ENCODE measurements at places on chromosomes 2 and 18. TPM values are rescaled to one million over a fixed set of nuclear protein-coding genes. Genes with fewer than 3 reads are reported as not detected.

DNA sequence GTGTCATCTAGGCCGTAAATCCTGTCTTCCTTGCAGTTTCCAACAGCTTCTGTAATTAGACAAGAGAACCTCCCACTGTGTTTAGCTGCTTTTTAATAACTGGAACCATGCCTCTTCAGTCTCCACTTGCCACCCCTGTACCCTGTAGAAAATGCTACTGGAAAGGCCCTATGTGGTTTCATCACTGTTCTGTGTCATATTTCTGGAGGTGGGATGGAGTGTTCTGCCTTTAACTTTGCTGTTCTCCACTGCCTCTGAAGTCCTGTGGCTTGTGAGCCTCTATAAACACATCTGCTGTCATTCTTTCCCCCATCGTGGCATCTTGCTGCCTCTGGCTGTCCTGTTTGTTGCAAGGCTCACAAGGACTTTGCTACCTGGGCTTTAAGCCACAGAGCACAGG is 17.9 kb downstream of the MGAT5 start:
- peaks cover 11% of the 10 kb centered on the region for H3K36me3 ChIP-seq
- no peaks in the 10 kb centered on the region for H3K27me3 ChIP-seq
- DNase-seq, result no peak
- H3K4me1 ChIP-seq, result peaks cover 16% of the 10 kb centered on the region
- H3K27ac ChIP-seq, result no peak overlapping the region
- no peak overlapping the region for H3K4me3 ChIP-seq

DNA sequence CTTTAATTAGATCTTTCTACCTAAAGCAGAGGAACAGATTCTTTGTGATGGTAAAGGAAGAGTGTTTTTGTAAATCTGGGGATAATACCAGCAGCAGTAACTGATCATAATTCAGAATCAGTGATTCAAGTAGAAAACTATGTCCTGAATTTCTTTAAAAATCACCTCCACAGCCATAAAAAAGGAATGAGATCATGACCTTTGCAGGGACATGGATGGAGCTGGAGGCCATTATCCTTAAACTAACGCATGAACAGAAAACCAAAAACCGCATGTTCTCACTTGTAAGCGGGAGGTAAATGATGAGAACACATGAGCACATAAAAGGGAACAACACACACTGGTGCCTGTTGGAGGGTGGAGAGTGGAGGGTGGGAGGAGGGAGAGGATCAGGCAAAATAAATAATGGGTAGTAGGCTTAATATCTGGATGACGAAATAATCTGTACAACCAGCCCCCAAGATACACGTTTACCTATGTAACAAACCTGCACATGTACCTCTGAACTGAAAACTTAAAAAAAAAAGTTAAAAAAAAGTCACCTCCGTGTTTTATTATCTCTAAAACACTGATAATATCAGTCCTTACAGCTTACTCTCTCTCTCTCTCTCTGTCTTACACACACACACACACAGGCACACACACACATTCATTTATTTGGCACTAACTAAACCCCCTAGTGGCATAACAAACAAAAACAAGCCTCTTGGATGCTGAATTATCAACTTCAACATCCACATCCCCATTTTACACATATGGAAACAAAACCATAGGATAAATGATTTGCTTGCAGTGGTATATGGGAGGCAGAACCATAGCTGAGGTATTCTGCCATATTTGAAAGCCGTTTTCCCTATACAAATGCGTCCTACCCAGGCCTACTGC is 1.4 kb downstream of the TM4SF20 start:
- no peak overlapping the region for H3K4me3 ChIP-seq
- H3K36me3 ChIP-seq, result no peaks in the 10 kb centered on the region
- DNase-seq, result no peak
- H3K27me3 ChIP-seq, result peaks cover 6% of the 10 kb centered on the region
- no peak overlapping the region for H3K27ac ChIP-seq

DNA sequence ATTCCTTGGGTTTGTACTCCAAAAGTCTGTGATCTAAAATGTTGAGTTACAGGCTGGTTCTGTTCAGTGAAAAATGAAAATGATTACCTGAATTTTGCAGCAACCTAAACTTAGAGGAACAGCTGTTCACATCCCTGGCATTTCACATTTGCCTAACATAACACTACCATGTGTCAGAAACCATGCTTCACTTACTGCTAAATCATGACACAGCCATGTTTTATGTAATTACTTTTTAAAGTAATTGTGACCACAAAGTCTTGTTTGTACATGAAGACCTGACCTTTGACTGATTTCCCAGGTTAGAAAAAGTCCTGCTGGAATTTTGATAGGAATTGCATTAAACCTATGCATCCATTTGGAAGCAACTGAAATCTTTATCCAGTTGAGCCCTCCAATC is 79.1 kb downstream of the FAM168B start:
- no peak for DNase-seq
- peaks cover 3% of the 10 kb centered on the region for H3K27me3 ChIP-seq
- no peak overlapping the region for H3K27ac ChIP-seq
- H3K36me3 ChIP-seq, result no peaks in the 10 kb centered on the region
- no peak overlapping the region for H3K4me3 ChIP-seq

- peaks cover 91% of the 10 kb centered on the region for H3K27me3 ChIP-seq
- H3K4me1 ChIP-seq, result peaks cover 26% of the 10 kb centered on the region
- DNase-seq, result peak; percentile 92
- H3K27ac ChIP-seq, result no peak overlapping the region
- H3K36me3 ChIP-seq, result no peaks in the 10 kb centered on the region
Observed at GRCh38 chr18:45837283-45838070, 12.0 kb downstream of the SIGLEC15 start.

DNA sequence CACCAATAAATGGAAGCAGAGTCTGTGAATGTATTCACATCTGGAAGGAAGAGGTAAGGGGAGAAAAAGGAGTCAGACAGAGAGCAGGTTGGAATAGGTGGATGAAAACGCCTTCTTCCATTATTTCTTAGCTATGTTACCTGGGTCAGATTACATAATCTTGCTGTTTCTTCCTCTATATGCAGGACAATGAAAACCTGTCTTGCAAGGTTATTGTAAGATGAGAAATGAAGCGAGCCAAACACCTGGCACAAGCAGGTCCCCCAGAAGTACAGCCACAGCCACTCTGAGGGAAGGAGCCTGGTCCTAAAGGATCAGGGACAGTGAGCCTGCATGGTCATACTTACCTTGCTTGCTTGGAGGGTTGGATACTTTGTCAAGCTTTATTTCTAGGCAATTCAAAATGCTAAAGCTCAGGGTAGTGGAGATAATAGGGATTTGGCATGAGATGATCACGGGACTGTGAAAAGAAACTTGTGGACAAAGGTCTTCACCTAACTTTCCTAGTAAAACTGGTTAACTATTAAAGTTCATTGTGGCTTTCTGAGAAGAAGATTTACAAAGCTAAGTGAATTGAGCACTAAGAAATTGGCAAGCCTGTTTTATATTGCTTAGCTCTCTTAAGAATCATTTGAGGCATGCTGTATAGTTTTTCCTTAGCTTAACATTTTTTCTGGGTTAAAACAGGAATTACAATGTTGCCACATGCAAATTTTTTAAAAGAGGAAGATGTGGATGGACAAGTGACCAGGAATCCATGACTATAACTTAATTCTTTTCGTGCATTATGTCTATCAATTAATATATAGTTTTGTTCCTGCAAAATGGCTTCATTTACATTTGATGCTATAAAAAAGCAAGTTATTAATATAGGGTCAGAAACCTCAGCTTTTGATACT is 15.7 kb upstream of the PLA2R1 start:
- H3K36me3 ChIP-seq, result no peaks in the 10 kb centered on the region
- no peaks in the 10 kb centered on the region for H3K27me3 ChIP-seq
- no peak overlapping the region for H3K27ac ChIP-seq
- DNase-seq, result no peak
- H3K4me1 ChIP-seq, result no peaks in the 10 kb centered on the region

The DNAJC5G gene
- 0.42 TPM for total RNA-seq

GRCh38 chr2:15677141-15677843 is 85.6 kb downstream of the DDX1 start:
- no peaks in the 10 kb centered on the region for H3K36me3 ChIP-seq
- no peak overlapping the region for H3K4me3 ChIP-seq
- peaks cover 5% of the 10 kb centered on the region for H3K4me1 ChIP-seq
- no peaks in the 10 kb centered on the region for H3K27me3 ChIP-seq
- H3K27ac ChIP-seq, result no peak overlapping the region

DNA sequence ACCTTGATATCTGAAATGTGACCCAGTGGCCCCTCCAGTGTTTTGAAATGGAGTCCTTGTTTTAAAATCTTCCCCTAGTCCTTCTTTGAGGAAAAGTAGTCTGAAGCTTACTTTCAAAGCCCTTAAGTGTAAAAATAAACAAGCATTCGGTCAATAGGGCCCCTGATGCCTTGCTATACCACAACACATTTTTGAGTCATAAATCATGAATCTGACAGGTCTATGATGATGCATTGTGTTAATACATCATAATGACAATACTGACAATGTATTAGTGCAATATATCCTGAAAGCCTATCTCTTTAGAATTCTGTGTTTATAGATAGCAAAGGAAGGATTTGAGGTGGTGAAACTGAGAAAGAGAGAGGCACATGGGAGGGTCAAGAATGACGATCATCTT is 464.2 kb downstream of the MEIS1 start:
- H3K4me1 ChIP-seq, result peaks cover 22% of the 10 kb centered on the region
- DNase-seq, result no peak
- no peaks in the 10 kb centered on the region for H3K36me3 ChIP-seq
- no peak overlapping the region for H3K4me3 ChIP-seq
- H3K27ac ChIP-seq, result no peak overlapping the region

GRCh38 chr18:55346961-55347740 is 240.8 kb downstream of the TCF4 start:
- H3K36me3 ChIP-seq, result no peaks in the 10 kb centered on the region
- peaks cover 10% of the 10 kb centered on the region for H3K4me1 ChIP-seq
- DNase-seq, result no peak

DNA sequence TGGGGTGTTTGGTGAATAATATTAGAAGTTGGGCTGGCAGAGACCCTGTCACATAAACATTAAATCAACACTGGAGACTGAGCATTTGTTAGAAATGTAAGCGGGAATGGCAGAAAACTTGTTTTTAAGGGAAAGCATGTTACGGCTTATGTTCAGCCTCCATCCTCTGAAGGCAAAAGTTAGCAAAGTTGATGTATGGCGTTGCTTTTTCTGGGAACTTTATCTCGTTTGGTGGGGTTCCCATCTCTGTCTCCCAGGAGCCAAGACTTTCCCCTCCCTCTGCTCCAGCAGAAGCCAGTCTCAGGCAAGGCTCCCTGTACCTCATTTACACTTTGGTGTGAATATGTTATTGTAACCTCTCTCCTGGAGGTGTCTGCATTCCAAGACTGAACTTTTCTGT is 105.1 kb downstream of the MSH2 start:
- no peak overlapping the region for H3K4me3 ChIP-seq
- no peaks in the 10 kb centered on the region for H3K4me1 ChIP-seq
- no peaks in the 10 kb centered on the region for H3K36me3 ChIP-seq
- no peak for DNase-seq

- H3K27ac ChIP-seq, result no peak overlapping the region
- no peak for DNase-seq
- peaks cover 20% of the 10 kb centered on the region for H3K4me1 ChIP-seq
- no peak overlapping the region for H3K4me3 ChIP-seq
- no peaks in the 10 kb centered on the region for H3K27me3 ChIP-seq
- no peaks in the 10 kb centered on the region for H3K36me3 ChIP-seq
Observed at GRCh38 chr2:18171191-18172139, 293.0 kb downstream of the KCNS3 start.

DNA sequence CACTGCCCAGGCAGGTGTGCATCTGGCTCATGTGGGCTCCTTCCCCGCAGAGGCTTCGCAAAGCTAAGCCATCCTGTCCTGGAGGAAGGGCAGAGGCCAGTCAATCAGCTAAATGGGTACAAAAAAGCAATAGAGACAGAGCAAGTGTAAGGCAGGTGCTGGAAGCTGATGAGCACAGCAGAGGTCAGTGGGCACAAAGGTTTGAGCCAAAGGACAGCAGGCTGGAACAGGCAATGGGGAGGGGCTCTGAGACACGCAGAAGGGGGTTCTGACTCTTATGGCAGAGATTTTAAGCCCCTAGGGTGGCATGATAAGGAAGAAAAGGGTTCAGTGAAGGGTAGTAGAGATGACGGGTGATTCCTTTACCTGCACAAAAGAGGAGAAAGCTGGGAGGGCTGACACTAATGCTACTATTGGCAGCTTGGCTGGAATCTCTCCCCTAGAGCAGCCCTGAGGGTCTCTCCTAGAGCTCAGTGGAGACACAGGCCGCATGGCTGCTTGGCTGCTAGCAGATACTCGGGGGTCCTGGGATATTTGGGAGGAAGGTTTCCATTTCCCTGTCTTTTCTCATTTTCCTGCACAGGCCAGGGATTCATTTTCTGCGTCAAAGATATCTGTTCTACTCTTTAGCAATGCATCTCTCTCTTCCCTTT is 132.4 kb downstream of the MYCN start:
- no peaks in the 10 kb centered on the region for H3K4me1 ChIP-seq
- no peak for DNase-seq
- no peaks in the 10 kb centered on the region for H3K27me3 ChIP-seq
- H3K27ac ChIP-seq, result no peak overlapping the region
- no peaks in the 10 kb centered on the region for H3K36me3 ChIP-seq

The AMMECR1L gene
- total RNA-seq, result 10.4 TPM

The NDC80 gene
- total RNA-seq, result 0.17 TPM

DNA sequence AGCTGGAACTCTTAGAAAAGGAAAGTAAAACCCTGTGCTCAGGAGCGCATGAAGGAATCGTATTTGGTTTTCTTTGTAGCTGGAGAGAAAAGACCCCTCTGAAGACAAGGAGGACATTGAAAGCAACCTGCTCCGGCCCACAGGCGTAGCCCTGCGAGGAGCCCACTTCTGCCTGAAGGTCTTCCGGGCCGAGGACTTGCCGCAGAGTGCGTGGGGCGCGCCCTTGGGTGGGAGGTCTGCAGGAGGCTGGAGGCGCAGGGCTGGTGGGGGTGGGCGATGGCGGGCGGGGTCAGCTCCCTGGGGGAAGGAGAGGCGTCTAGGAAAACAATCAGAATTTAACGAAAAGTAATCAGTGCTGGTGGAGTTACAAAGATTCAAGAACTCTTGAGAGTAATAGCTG is 72.8 kb downstream of the DYSF start:
- H3K27me3 ChIP-seq, result no peaks in the 10 kb centered on the region
- no peak overlapping the region for H3K27ac ChIP-seq
- no peak overlapping the region for H3K4me3 ChIP-seq
- H3K4me1 ChIP-seq, result no peaks in the 10 kb centered on the region

The SLC38A11 gene
- 1.4 TPM for total RNA-seq

GRCh38 chr2:6452702-6453481 is 412.8 kb downstream of the CMPK2 start:
- H3K4me3 ChIP-seq, result no peak overlapping the region
- H3K4me1 ChIP-seq, result no peaks in the 10 kb centered on the region
- H3K27ac ChIP-seq, result no peak overlapping the region
- no peak for DNase-seq

The RNPEPL1 gene
- total RNA-seq, result 135 TPM

All from esophagus muscularis mucosa (tissue), 4 donors.